ENCODE measurements at places on chromosomes 11 and 22. TPM values are rescaled to one million over a fixed set of nuclear protein-coding genes. Genes with fewer than 3 reads are reported as not detected.
A peak's percentile ranks its signal among the peaks of the same experiment; 100 is the strongest.

GRCh38 chr22:43001271-43002201 is 13.4 kb downstream of the PACSIN2 start:
- no peak for DNase-seq

- peak; percentile 63 for DNase-seq
Observed at GRCh38 chr11:11993839-11994238, 14.6 kb downstream of the DKK3 start.

DNA sequence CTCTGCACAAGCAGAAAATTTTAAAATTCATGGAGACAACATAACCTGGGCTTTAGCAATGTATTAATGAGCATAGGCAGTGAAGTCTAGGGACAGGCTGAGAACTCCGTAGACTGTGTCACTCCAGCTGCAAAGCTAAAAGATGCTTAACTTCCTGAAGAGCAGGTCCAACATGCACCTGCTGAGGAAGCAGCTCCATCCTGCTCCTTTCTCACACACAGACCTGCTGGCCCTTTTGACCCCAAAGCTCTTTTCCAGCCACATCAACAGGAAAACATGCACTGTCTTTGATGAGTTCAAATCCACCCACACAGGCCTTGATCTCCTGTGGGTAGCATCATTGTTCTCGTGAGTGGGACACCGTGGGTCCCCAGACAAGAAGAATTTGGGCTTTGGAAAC is 36.0 kb downstream of the SYN3 start:
- no peak for DNase-seq

DNA sequence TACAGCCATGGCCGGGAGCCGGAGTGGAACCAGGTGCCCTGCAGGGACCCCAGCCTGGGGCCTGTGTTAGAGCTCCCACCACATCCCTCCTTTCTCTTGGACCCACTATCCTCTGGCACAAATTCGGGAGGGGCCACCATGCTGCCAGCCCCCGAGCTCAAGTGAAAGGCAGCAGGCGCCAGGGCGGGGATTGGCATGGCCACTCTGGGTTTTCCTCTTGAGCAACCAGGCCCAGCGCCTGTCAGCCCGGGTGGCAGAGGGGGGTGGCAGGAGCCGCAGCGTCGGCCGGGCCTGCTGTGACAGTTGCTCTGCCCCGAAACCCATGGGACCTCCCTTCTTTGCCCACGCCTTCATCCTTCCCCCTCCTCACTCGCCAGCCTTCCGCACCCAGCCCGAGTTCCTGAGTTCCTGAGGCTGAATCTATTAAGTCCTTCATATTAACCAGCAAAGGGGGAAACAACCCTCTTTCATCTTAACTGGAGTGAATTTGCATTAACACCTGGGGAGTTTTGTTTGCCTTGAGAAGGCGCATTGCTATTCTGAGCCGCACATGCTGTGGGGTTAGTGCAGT is 16.8 kb upstream of the CABP7 start:
- DNase-seq = no peak

- DNase-seq = no peak
Observed at GRCh38 chr11:60175860-60176275, 7.0 kb downstream of the MS4A6A start.

- no peak for DNase-seq
Observed at GRCh38 chr11:129242855-129243254, 50.7 kb upstream of the ARHGAP32 start.

DNA sequence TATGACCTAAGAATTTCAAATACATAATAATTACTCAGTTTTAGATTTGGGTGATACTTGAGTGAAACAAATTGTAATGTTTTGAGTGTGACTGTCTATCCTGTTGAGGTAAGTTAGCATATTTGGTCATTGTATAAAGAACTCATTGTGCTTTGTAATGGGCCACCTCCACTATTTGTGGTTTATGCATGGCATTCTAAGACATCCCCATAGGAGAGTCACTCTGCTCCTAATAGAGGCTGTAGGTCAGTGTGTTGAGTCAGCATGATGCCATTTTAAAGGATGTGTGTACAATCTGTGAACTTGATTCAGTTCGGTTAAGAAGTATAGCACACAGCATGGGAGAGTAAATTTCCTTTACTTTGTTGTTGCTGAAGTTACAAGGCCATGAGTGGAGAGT is 1112.4 kb downstream of the JRKL start:
- no peak for DNase-seq

- DNase-seq = no peak
Observed at GRCh38 chr11:133549826-133550225, 17.5 kb upstream of the OPCML start.

GRCh38 chr11:106695506-106695905 is 322.8 kb downstream of the GUCY1A2 start:
- DNase-seq = no peak

GRCh38 chr11:62401811-62402210 is 17.0 kb upstream of the SCGB1A1 start:
- no peak for DNase-seq

DNA sequence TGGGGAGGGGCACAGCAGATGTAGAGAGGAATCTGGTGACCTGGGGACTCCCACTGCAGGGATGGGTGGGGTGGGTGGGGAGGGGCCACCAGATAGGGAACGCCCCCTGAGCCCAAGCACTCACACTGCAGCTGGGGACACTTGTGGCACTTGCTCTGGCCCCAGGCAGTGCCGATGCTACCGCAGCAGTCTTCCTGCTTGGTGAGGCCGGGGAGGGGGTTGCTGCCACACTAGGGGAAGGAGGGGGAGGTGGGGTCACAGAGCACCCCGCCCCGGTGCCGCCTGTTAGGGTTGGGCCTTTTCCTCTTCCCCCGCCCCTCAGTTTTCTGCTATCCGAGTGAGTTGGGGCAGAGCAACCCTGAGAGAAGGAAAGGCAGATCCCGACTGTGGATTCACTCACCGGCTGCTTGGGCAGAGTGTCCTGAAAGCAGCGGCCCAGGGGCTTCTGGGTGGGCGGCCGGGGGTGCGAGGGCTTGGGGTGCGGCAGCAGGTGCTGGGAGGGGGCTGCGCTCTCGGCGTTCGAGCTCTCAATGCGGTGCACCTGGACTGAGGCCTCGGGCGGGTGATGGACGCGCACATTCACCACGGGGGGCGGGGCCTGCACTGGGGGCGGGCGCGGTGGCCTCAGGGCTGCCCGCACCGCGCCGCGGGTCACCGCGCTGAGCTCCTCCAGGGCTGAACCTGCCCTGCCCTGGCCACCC is 4.7 kb downstream of the LTBP3 start:
- no peak for DNase-seq

DNA sequence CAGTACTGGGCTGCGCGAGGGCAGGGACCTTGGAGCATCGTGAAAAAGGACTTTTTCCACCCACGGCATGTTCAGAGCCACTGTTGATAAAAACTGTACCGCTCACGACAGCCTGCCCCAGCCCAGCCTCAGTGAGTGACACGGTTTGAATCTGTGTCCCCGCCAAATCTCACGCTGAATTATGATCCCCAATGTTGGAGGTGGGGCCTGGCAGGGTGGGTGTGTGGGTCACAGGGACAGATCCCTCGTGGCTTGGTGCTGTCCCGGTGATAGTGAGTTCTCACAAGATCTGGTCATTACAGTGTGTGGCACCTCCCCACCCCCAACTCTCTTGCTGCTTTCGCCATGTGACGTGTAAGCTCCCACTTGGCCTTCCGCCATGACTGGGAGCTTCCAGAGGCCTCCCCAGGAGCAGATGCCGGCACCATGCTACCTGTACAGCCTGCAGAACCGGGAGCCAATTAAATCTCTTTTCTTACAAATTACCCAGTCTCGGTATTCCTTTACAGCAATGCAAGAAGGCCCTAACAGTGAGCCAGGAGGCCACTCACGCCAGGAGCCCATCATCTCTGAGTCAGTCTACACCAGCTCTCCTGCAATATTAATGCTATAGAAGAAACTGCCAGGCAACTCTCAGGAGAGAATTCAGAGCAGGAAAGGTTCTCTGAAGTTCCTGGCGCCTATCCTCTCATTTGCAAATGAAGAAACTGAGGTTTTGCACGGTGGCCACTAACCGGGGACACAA is 1.3 kb downstream of the TOLLIP start:
- peak; percentile 83 for DNase-seq

- no peak for DNase-seq
Observed at GRCh38 chr11:4026389-4026788, 68.2 kb upstream of the RRM1 start.

DNA sequence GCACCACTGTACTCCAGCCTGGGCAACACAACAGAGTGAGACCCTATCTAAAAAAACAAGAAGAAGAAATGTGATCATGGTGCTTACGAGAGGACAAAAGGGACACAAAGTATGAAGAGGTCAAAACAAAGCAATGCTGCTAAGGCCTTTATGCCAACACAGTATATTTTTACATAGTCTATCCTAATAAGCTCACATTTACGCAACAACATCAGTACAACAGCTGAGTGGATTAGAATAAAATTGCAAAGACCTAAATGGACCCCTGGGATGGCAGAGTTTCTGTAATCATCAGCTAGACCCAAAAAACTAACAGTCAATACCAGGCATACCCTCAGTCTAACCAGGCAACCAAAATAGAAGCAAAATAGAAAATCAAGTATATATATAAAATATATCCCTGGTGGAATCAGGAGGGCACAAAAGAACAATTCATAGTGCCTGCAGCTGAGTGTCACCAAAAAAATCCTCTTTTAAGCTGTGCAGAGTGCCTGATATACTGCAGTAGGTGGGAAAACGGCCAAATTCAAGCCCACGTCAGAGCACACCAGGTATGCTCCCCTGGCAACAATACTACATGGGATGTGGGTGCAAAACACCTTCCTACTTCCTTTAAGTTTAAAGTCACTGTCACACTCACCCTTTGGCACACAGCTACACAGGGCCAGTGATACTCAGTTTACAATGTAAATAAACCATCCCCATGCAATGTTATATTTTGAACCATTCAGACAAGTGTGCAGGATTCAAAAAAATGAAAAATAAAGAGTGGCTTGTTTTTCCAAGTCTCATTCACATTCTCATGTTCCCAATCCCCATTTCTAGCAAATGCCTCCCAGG is 57.8 kb downstream of the RBFOX2 start:
- DNase-seq = no peak

GRCh38 chr22:37898441-37899181 is 7.5 kb upstream of the MICALL1 start:
- DNase-seq = peak; percentile 67

GRCh38 chr11:19673924-19674729 is 38.5 kb upstream of the NAV2 start:
- DNase-seq = peak; percentile 74

DNA sequence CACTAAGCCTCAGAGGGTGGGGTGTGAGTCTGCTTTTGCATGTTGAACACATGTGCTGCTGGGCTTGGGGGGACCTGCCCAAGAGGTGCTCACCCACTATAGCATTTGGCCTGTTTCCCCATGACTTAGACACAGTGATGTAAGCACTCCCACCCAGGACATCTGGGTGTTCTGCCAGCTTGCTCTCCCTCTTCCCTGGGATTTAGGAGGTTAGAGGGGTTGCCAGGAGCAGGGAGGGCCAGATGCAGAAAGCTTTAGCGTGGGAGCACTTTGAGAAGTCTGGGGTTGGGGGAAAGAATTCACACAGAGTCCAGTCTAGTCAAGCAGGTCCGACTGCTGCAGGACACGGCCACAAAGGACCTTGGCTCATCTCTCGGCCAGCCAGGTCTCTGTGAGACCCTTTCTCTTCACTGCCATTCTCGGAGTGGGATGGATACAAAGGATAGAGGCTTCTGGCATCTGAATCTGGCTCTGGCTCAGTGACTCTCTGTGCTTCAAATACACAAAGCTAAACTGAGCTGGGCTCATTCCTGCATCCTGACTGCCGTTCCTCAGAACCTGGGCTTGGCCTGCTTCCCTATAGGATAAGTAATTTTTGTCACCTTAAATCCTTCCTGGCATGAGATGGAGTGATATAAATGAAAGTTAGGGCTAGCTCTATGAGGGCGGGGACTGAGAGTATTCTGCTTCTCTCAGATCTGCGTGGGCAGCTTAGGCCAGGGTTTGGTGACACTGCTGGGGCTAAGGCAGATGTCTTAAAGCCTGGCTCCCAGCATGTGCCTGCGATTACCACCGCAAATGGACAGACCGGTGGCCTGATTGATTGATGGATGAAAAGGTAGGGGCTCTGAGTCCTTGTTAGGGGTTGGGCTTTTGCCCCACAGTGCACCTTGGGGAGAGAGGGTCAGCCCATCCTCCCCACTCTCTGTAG is 14.5 kb downstream of the USP2 start:
- DNase-seq = no peak

DNA sequence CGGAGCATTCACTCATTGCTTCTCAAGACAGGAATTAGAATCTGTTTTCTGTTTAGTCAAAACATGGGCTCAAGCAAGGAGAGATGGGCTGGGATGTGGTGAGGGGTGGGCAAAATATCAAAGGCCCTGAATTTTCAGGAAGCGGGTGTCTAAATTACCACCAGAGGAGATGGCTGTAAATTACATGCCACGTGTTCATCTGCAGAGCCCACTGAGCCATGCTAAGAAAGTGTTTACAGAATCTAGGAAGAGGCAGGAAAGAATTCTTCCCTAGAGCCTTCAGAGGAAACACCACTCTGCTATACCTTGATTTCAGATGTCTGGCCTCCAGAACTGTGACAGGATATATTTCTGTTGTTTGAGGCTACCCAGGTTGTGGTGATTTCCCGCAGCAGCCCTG is 46.1 kb downstream of the CLMP start:
- no peak for DNase-seq

DNA sequence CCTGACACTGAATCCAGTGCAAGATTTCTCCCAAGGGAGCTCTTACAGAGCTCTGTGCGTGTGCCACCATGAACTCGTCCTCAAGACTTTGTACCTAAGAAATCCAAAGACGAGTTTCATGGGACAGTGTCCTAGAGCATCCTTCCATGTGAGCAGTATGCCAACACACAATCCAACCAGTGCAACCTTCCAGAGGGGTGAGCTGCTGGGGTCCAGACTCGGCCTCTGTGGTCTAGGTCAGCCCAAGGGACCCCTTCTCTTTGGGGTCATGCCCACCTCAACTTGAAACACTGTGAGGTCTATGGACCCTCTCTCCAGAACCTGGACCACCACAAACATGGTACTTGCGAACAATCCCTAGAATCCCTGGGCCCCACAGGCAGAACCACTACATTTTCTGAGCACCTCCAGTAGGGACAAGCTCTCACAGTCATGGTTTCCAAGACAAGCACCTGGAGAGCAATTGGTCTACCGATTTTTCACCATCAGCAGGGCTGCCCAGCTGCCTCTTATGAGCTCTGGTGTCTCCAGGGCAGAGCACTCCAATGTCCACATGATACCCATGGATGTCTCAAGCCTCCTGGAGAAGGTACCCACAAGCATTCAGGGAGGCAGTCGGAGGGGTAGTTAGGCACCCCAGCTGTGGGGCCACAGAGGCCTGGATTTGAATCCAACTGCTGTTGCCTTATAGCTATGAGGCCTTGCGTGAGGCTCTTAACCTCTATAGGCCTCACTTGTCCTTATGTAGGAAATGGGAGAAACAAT is 7.7 kb downstream of the CHST1 start:
- no peak for DNase-seq

- peak; percentile 88 for DNase-seq
Observed at GRCh38 chr11:110173811-110174644, 80.8 kb downstream of the ZC3H12C start.

OR52I1 gene
- not detected for polyA plus RNA-seq

TMA7B gene
- polyA plus RNA-seq = not detected

IRAG1 gene
- 28.6 TPM for polyA plus RNA-seq

OR51I1 gene
- not detected for polyA plus RNA-seq

TNNI2 gene
- 8.6 TPM for polyA plus RNA-seq

CCDC87 gene
- polyA plus RNA-seq = 37.2 TPM

All from testis (tissue), 5 donors.